ENCODE measurements at places on chromosomes 11 and 22.
A peak's percentile ranks its signal among the peaks of the same experiment; 100 is the strongest.

DNA sequence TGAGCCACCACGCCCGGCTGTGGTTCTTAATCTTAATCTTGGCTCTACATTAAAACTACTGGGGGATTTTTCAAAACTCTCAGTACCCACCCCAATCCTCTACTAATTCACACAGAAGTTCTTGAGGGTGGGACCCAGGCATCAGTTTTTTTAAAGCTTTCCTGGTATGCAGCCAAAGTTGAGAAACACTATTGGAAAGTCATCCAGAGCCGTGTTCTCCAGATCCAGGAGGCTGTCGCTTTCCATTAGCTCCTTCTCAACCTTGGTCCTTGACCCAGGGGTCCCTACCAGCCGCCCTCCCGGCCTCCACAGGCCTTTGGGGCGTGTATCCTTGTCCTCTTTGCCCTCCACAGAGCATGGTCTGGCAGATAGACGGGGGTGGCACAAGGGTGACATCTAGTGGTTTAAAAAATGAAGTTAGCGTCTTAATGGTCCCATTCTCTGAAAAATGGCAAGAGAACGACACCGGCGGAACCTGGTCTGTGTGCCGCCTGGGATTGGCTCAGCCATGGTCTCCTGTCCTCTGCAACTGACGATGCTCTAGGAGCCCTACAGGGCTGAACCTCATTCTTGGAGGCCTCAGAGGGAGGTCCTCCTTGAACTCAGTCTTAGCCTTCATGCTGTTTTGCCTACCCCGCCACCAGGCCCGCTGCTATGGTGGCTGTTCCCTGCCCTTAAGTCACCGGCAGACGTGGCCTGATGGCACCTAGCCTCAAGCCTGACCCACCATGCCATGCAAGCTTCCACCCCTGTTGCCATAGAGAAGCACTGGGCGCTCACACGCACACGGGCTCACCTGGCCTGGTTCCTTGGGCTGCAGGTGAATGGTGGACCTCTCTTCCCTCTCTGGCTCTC lies 152.0 kb upstream of the SYN3 start:
- DNase-seq, result peak; percentile 9

GRCh38 chr22:30087611-30088010 lies 7.3 kb downstream of the HORMAD2 start:
- no peak for DNase-seq

GRCh38 chr11:48025293-48025983 lies 45.1 kb downstream of the PTPRJ start:
- DNase-seq, result no peak

- DNase-seq, result no peak
Measured at GRCh38 chr11:69801513-69802335, 17.5 kb downstream of the FGF3 start.

DNA sequence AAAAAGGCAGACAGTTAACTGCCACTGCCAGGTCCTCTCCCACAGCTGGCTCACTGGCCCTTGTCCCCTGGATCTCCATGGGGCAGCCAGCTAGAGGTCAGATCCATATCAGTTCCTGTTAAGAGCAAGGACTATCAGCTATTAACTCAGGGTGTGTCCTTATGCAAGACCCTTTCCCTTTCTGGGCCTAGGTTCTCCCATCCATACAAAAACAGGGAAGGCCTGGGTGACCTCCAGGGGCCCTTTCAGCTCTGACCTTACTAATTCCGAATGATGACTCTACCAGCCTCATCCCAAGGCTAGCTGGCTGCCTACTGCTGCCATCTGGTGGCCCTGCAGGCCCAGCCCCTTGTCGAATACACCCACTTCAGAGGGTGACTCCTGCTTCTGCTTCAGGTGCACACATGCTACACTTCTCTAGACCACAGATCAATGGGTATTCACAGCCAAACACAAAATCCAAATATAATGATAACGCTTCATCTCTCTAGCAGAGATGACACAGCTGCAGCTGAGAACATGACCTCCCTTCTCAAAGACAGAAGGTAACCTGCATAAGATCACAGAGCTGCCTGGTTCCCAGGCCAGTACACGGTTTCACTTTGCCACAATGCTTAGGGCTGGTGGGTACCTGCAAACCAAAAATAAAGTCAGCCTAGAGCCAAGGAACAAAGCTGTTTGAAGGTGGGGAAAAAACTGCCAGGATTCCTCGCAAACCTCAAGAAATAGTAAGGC lies 34.1 kb downstream of the SERGEF start:
- peak; percentile 23 for DNase-seq

- no peak for DNase-seq
Measured at GRCh38 chr11:8480858-8481257, 113.2 kb downstream of the STK33 start.

DNA sequence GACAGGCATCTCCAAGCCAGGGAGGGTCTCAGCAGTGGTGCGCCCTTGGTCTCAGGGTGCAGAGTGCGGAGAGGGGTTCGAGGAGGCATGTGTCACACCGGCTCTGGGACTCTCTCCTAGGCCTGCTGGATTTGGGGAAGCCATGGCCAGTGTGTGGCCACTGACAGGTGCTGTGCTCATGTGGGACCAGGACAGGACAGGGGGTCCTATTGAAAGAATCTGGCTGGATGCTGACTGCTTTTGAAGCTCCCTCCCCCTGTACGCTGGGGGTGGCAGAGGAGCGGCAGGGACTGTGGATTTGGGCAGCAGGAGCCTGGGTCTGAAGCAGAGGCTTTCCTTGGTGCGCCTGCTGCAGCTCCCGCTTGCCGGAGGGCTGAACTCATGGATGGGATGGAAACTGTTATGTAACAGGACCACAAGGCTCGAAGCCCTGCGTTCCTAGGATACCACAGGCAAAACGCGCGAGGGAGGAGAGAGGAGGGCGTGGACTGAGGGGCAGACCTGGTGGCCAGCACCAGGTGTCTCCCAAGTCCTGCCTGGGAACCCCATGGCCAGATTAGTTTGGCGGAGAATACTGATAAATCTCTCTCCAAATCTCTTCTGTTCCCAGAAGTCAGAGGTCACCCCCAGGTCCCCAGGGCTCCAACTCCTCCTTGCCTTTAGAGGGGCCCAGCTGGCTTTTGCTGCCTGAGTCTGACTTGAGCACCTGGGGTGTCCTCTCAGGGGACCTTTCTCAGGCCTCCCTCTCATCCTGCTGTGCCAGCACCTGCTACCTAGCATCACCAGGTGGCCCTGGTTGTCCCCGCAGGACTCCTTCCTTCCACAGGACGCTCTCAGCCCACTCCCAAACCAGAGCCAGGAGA lies 13.8 kb upstream of the TEF start:
- no peak for DNase-seq

DNA sequence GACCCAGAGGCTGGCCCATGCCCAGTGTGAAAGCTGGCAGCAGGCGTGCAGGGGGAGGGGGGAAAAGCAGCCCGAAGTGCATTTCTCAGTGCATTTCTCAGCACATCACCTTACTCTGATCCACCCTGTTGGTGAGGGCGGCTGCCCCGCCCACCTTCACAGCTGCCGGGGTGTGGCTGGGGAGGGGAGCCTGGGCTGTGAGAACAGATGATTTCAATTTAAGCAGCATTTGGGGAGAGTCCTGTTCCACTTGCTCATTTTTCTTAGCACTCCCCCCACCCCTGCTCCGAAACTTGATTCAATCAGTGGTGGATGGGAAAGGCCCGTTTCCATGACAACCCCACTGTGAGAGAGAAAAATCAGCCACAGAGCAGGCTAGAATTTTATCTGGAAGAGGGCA lies 84.8 kb downstream of the SNX19 start:
- DNase-seq, result no peak

DNA sequence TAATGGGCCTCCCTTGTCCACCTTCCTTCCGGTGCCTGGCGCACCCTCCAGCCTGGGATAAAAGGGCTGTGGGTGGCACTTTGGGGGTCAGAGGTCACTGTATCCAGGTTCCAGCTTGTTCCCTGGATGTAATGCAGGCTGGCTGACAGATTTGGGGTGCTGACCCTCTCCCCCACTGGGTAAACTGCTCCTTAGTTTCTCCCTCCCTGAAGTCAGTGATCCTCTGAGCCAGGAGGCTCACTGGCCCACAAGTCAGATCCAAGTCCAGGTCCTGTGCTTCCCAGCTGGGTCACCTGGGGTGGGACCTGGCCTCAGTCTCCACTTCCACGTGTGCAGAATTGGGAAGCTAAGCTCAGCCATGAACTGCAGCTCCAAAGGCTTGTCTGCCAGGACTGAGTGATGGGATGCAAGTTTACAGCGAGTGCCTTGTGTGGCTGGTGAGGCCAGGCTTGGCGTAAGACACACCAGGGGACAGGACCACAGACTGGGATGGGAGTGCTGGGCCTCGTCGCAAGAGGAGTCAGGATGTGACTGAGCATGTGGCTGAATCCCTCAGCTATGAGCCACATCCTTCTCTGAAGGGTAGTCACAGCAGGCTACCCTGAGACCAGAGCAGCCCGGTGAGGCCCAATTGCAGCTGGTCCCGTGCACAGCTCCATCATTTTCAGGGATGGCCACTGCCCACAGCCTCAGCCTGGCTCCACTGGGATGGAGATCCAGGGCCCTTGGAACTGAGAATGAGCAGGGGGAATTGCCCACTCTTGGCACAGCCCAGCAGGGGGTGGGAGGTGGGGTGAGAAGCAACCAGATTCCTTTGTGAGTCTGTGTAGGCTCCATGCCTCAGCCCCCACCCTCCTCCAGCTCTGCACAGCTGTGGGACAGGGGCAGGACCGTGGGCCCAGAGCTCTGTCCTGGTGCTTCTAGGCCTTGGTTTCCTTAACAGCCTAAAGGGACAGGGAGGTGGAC lies 7.2 kb downstream of the SHISA8 start:
- peak; percentile 37 for DNase-seq

DNA sequence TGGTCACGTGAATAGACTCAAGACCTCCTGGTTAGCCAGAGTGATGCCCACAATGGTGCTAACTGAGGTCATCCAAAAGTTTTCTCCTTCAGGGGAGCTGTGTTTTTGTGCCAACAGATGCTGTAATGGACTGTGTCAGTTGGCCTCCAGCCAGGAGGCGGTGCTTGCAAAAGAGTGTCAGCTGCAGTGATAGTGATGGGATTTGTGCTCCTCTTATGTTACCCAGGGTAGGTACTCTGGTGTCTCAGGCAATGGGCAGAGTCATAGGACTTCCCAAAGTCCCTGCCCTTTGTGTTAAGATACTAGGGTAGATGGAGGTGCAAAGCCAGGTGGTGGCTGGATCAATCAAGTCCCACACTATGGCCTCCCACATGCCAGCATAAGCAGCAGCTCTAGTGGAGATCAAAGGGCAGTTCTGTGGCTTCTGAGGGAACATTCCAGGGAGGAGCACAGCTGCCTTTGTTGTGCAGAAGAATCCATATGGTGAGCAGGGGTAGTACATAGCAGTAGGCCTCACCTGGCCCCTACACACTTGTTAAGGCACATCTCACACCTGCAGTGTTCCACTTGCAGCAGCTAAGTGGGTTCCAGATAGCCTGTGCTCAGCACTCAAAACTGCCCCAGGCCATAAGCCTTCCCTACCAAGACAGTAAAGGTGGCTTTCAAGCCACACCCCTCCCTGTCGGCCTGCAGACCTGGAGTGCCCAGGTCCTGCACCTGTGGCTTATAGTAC lies 9.4 kb upstream of the FANCF start:
- DNase-seq, result no peak

DNA sequence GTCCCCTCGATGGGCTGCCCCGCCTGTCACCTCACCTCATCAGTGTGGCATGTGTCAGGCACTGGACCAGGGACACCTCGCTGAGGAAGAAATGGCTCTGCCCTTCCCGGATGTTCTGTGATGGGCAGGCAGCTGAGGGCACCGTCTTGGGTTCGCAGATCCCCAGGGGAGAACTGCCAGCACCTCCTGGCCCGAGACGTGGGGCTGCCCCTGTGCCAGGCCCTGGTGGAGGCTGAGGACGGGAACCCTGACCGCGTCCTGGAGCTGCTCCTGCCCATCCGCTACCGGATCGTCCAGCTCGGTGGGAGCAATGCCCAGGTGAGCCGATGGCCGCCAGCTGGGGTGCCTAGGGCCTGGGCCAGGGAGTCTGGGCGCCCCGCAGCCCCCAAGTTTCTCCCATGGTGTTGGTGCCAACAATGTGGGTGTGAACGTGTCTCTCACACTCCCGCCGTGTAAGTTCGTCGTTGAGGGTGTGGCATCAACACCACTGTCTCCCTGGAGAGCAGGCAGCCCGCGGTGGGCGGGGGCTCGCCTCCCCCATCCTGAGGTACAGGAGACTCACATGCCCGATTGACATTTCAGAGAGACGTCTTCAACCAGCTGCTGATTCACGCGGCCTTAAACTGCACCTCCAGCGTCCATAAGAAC lies 7.3 kb upstream of the GTSE1 start:
- DNase-seq, result no peak

GRCh38 chr11:44229624-44230023 lies 80.3 kb downstream of the ALX4 start:
- no peak for DNase-seq

DNA sequence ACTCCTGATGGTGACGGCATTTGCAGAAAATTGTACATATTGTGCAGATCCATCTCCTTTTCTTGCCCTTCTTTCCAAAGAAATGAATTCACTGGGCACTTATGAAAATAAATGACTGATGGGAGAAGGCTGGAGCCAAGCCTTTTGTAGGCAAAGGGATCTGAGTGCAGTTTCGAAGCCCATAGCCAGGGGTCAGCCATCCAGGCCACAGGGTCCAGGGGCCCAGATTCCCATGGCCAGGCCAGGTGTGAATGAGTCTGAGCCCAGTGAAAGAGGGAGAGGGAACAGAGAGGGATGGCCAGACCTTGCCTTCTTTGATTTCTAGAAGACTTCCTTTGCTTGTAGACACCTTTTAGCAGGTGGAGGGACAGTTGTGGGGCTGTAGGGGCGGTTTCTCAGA lies 209.1 kb downstream of the KIRREL3 start:
- DNase-seq, result no peak

- DNase-seq, result no peak
Measured at GRCh38 chr11:3232956-3233355, 739 bp upstream of the MRGPRE start.

DNA sequence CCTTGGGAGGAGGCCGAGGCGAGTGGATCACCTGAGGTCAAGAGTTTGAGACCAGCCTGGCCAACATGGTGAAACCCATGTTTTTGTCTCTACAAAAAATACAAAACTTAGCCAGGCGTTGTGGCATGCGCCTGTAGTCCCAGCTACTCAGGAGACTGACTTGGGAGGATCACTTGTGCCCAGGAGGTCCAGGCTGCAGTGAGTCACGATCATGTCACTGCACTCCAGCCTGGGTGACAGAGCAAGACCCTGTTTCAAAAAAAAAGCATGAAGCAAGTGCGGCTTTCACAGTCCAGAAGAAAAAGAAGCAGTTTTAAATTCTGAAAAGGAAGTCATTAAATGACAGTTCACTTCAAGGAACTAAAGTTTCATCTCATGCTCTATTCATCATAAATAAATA lies 7.1 kb upstream of the LTO1 start:
- DNase-seq, result peak; percentile 27

GRCh38 chr22:45834241-45834640 lies 142.7 kb downstream of the WNT7B start:
- no peak for DNase-seq

GRCh38 chr22:19654338-19654987 lies 59.8 kb upstream of the SEPTIN5 start:
- no peak for DNase-seq

DNA sequence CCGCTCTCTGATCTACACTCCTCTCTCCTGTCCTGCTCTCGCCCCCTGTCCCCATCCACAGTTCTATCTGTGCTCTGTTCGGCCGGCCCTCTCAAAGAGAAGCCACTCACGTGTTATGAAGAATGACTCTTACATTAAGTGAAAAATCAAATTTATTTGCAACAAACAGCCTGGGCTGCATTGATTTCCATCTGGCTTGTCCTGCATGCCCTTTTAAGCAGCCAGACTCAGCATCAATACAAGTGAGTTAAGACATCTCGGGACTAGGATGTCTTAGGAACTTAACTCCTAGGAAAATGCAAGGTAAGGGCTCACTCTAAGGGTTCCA lies 373.5 kb downstream of the TENM4 start:
- DNase-seq, result no peak

GRCh38 chr11:98616098-98616655 lies 404.6 kb upstream of the CNTN5 start:
- DNase-seq, result no peak

All from MV-4-11 (cell line).